CD4-positive, alpha-beta T cell treated with Interleukin-4 for 4 hours (primary cell): ENCODE measurements at places on chromosomes 11 and 22.

DNA sequence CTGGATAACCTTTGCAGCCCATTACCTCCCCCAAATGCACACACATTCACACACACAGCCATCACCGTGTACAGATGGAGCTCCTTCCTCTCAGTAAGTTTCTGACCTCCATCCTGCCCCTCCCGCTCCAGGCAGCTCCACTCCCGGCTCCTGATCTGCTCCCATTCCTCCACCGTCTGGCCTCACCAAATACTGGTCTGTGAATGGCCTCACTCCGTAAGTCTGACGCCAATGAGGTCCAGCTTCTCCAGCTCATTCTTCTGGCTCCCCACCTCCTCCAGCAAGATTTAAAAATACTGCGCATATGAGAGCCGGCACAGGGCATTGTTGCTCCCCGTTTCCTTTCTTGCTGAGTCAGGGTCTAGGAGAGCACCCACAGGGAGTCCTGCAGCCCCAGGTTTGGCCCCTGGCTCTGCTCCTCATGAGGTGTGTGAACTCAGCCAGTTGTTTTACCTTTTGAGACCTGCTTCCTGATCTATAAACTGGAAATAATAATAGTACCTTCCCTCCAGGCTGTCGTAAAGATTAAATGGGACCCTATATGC is 14.0 kb upstream of the TUB start:
- DNase-seq, result no peak

- no peak for DNase-seq
Observed at GRCh38 chr11:36126678-36127077, 162.5 kb downstream of the COMMD9 start.

- DNase-seq, result peak; percentile 29
Observed at GRCh38 chr11:76234416-76235232, 28.3 kb upstream of the WNT11 start.

DNA sequence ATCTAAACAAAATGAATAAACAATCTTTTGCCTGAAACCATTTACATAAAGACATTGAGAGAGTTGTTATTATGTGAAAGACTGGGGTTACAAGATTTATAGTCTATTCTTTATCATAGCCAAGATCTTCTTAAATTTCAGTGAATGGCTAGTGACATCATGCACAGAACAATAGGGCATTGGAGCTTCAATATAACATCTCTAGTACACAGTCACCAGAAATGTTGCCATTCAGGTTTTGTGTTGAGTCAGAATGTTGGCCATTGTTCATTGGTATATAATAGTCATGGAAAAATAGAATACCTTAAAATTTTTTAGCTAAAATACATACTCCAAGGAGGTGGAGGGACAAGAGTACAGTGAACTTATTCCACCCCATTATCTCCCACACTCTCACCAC is 44.3 kb downstream of the SLC5A12 start:
- DNase-seq, result no peak

GRCh38 chr11:106172386-106172991 is 95.0 kb downstream of the AASDHPPT start:
- no peak for DNase-seq

GRCh38 chr11:44926036-44926435 is 24.6 kb downstream of the TP53I11 start:
- no peak for DNase-seq

GRCh38 chr11:69904161-69904973 is 85.2 kb upstream of the FGF3 start:
- no peak for DNase-seq

DNA sequence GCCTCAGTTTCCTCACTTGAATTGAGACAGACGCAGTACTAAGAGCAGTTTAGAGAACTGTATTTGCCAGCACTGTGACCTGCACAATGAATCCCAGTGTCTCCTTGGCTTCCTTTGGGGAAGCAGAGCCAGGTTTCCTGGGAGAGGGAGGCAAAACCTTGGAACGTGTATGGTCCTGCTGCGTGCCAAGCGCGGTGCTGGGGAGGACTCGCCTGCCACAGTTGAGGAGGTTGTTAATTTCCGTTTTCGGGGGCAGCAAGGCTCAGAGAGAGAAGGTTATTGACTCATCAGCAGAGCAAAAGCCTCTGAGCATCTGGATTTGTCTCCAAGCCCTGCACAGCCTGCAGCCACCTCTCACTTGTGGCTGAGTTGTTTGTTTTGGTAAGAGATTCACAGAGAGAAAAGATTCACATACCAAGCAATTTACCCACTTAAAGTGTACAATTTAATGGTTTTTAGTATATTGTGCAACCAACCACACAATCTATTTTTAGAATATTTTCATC is 10.8 kb downstream of the SYT12 start:
- no peak for DNase-seq

DNA sequence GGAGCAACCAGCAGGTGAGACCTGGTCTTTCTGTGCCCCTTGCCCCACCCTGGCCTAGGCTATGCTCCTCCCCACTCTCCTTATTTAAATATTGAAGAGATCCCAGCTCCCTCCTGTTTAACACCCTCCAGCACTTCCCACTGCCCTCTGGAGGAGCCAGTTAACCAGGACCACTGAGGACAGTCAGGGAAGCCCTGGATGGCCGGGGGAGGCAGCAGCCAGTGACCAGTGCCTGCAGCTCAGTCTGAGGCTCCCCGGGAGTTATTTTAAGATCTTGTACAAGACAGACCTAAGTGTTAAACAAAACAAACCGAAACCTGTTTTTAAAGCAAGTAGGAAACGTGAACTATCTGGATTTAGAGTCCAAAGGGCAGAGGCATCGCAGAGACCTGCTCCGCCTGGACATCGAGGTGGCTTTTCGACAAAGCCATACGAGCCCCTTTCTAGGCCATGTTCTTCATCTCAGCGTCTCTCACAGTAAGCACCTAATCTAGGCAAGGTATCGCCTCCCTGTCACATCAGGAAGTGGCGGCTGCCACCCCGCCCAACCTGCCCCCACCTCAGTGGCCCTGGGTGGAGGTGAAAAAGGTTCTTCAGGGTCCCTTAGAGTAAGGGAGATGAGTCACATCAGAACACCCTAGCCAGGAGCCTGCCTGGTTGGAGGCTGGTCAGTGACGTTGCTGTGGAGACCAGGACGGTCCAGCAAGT is 35.2 kb downstream of the TRMU start:
- peak; percentile 77 for DNase-seq

GRCh38 chr11:6587360-6587953 is 16.0 kb downstream of the RRP8 start:
- no peak for DNase-seq

- no peak for DNase-seq
Observed at GRCh38 chr11:8049084-8049483, 31.9 kb upstream of the TUB start.

DNA sequence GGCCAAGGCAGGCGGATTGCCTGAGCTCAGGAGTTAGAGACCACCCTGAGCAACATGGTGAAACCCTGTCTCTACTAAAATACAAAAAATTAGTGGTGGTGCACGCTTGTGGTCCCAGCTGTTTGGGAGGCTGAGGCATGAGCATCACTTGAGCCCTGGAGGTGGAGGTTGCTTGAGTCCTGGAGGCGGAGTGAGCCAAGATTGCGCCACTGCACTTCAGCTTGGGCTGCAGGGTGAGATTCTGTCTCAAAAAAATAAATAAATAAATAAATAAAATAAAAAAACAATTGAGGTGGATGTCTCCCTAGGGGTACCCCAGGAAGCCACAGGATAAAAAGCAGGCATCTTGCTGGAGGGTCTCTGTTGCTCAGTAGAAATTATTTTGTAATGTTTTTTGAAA is 14.1 kb downstream of the PTPRJ start:
- no peak for DNase-seq

DNA sequence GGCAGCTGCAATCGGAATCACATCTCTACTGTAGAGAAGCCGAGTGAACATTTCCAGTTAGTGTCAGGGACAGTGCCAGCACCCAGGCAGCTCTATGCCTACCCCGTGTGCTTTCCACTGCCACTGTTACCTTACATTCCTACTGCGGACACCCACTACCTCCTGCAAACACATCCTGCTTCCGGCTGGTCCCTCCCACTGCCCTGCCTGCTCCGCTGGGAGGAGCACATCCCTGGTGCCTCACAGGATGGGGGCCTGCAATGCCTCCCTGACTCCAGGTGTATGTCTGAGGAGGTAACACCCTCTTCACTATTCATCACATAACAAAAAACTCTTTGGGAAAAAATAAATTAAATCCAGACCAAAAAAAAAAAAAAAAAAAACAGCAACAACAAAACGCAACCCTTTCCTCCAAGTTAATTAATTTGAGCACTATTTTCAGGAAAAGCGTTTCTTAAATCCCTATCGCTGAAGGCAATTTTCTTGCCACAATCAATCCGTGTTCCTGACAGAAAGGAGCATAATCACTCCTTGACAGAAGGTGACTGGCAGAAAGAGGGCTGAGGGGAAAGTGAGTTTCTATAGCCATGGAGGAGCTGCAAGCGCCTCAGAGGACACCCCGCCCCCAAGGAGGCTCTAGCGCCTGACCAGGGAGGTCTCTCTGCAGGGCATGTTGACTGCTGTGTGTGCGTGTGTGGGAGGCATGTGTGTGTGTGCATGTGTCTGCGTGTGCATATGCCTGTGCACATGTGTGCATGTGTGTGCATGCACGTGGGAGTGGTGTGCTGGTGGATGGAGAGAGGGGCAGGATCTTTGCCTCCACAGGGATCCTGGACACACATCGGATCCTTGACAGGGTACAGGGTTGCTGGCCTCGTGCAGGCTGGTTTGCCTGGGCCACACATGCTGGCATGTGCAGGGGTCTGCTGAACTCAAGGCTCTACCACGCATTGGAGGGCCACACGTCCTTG is 134.8 kb upstream of the NTM start:
- DNase-seq, result no peak

DNA sequence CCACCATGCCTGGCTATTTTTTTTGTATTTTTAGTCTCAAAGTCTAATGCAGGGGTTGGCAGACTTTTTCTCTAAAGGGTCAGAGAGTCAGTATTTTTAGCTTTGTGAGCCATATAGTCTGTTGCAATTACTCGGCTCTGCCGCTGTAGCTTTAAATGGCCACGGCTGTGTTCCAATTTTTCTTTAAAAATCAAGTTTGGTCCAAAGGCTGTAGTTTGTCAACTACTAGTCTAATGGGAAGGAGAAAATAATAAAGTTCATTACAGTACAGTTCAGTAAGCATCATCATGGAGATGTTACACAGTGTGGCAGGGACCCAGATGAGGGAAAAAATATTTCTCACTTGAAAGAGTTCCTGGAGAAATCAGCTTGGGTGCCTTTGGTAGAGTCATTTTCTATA is 107.6 kb downstream of the CSNK2A3 start:
- no peak for DNase-seq
